Foreskin keratinocyte (primary cell): ENCODE measurements at places on chromosomes 12 and 14.

GRCh38 chr14:23442721-23443356 is 7.4 kb upstream of the MYH7 start:
- no peak for DNase-seq

DNA sequence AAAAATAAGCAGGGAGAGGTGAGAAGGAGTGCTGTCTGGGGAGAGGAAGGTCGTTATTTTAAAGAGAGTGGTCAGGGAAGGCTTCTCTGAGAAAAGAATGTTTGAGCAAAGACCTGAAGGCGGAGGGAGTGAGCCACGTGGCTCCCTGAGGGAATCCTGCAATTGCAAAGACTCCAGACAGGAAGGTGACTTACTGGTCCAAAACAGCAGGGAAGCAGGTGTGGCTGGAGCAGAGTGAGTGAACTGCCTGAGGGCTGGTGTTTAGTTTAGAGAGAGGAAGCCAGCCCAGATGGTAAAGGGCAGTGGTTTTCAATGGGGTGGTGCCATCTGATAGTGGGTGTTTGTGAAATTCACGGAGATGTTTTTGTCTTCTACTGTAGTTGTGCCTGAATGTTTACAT is 58.8 kb upstream of the LTA4H start:
- DNase-seq, result peak; percentile 65

- no peak for DNase-seq
These were observed 198.6 kb upstream of the CAND1 start for GRCh38 chr12:67070604-67071003.

- no peak for DNase-seq
These were observed 65.5 kb upstream of the SLCO1C1 start for GRCh38 chr12:20629414-20630156.

GRCh38 chr14:55758796-55759195 is 178.8 kb downstream of the KTN1 start:
- DNase-seq, result no peak

DNA sequence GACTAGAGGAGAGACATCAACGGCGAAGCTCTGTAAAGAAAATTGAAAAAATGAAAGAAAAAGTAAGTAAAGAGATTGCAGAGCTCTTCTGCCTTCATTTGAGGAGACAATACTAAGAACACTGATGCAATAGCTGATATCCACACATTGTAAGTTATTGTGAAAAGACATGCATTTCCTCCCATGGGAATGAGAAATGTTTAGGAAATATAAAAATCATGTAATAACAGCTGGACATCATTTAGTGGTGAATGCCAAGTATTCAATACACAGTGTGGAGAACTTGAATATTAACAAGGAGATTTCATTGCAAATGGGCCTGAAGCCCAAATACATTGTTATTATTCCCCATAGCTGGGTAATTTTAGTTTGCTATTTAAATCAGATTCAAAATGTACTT is 179.2 kb downstream of the KICS2 start:
- DNase-seq, result no peak

- peak; percentile 32 for DNase-seq
These were observed 3.6 kb upstream of the NINJ2 start for GRCh38 chr12:666766-667308.

DNA sequence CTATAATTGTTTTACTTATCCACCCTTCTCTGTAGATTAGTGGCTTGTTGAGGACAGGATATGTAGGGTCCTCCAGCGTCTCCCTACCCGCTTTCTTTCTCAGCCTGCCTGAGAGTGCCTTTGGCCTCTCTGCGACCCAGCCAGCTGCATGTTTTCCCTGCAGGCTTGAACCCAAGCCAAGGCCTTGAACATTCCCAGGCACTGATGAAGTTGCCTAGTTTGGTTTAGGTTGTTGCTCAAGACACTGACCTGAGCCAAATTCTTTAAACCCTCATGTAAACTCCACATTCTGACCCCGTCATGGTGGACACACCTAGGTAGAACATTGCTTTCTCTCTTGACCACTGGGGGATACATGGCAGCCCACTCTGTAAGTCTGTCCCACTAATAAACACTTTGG is 33.4 kb upstream of the TXNRD1 start:
- DNase-seq, result peak; percentile 42

- no peak for DNase-seq
These were observed 477.3 kb upstream of the FLRT2 start for GRCh38 chr14:85052646-85053045.

DNA sequence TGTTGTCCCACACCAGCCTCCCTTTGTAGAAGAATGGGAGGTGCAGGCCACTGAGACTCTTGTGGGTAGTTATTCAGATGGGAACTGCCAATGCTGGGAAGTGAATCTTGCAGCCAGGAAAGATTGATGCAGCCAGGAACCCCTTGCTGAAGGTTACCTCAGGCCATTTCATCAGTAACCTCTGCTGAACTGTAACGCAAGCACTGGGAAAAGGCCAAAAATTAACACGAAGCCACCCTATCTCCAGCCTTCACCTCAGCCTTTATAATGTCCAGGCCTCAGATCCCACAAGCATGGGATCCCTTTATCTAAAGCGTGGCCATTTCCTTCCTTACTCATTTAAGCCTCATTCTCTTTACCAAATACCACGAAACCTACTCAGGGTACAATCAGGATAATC is 211.1 kb downstream of the SPTSSA start:
- no peak for DNase-seq

- DNase-seq, result peak; percentile 6
These were observed 7.7 kb upstream of the TMEM132D start for GRCh38 chr12:129911428-129912049.

- DNase-seq, result no peak
These were observed 8.6 kb downstream of the TC2N start for GRCh38 chr14:91858536-91859275.

DNA sequence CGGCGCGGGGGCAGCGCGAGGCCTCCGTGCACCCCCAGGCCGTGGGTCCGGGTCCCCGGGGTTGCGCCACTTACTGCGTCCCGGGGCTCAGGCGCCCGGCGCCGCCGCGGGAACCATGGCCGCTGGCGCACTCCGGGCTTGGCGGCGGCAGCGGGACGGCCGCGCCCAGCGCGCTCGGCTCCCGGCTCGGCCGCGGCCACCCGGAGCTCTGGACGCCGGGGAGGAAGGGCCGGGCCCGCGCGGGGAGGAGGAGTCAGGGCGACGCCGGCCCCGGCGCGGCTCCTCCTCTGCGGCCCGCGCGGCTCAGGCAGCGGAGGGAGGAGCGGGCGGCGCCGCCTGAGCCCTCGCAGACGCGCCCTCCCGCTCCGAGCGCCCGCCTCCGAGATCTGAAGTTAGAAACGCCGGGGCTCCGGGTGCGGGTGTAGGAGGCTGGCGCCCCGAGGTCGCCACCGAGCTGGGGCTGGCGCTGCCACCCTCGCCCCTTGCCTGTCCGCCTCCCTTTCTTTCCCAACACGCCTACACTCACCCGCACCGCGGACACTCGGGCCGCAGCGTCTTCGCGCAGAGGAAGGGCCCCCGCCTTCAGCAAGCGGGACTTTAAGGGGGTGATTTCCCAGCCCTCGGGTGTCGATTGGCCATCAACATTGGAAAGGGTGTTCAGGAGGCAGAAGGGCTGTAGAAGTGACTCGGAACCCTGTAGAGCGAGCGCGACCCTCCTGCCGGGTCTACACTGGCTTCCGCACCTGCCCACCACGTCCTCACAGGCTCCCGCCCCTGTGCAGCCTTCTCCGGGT is at the start of gene NIN:
Gene NIN (minus strand): TSS at position 231 of the 794 bp plus-strand sequence. CDS start 9,106 bp downstream, outside the sequence.
- no peak for DNase-seq

GRCh38 chr12:125540580-125541204 is 475.5 kb downstream of the AACS start:
- DNase-seq, result no peak

DNA sequence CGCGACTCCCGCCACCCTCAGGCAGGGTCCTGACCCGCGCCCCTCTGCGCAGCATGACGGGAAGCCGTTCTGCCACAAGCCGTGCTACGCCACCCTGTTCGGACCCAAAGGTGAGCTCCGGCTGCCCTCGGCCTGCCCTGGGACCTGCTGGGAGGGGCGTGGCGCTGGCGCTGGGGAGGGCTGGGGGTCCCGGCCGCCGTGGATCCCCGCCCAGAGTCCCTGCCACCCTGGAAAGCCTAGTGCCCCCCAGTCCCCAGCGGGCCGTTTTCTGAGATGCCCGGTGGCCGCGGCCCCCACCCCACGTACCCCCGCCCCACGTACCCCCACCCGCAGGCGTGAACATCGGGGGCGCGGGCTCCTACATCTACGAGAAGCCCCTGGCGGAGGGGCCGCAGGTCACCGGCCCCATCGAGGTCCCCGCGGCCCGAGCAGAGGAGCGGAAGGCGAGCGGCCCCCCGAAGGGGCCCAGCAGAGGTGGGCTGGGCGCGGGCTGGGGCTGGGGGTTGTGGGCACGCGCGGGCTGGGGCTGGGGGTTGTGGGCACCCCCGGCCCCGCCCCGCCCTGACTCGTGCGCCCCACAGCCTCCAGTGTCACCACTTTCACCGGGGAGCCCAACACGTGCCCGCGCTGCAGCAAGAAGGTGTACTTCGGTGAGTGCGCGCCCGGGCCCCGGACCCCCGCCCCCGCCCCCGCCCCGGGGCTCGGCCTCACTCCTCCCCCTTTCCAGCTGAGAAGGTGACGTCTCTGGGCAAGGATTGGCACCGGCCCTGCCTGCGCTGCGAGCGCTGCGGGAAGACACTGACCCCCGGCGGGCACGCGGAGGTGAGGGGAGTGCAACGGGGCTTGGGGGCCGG is 4.0 kb downstream of the CRIP2 start:
- no peak for DNase-seq

DNA sequence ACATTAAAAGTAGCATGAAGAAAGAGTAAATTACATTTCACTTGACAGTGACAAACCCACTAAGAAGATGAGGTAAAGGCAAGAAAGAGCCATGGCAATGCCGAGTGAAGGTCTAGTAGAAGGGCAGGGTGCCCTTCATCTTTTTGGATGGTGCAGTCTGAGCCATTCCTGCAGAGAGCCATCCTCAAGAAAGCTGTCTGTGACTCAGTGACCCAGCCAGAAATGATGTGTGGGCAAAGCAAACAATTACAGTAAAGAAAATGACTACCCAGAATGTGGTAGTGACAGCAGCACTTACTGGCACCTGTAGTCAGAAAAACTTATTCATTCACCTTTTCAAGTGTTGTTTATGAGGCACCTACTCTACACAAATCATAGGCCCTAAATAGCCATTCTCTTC is 281.7 kb downstream of the DUSP6 start:
- no peak for DNase-seq

DNA sequence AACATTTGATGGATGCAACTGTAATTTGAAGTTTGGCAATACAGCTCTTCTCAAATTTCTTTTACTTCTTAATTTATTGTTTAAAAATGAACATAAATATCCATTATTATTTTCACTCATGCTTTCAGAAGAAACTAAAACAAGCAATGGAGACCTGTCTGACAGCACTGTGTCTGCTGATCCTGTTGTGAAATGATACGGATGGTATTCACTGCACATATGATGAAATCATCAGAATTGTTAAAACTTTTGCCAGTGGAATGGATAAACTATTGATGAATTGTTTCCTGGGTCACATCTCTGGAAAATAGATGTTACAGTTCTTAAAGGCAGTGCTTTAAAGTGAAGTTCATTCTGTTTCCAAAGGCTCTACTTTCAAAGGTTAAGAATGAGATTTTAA is 59.2 kb downstream of the WASHC4 start:
- no peak for DNase-seq

DNA sequence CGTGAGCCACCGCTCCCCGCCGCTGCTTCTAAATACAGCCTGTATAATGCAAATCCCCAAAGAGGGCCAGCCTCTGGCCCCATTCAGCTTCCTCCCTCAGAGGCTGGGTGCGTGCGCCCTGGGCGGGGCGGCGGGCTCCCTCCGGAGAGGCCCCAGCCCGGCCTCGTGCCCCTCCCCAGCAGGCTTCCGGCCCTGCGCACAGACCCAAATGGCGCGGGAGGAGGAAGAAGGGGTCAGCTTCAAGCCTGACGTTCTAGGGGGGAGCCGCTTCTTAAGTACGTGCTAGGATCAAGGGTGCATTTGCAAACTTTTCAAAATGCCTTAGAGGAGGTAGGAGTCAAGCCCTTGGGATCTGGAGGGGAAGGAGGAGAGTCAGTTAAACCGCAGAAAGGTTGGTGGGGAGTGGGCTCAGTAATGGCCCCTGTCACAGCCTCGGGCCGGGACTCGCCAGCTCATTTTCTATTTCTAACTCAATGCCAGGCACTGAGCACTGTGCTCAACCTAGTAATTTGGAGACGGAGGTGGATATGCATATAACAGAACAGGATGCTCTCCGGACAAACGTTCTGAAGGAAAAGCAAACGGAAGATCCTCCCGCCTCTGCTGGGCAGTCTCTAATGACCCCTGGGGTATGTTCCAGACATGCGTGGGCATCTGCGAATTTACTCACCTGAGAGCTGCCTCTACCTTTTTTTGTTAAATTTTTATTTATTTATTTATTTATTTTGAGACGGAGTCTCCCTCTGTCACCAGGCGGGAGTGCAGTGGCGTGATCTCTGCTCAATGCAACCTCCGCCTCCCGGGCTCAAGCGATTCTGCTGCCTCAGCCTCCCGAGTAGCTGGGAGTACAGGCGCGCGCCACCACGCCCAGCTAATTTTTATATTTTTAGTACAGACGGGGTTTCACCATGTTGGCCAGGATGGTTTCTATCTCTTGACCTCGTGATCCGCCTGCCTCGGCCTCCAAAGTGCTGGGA is 32.3 kb downstream of the NINJ2 start:
- no peak for DNase-seq

GRCh38 chr12:90287585-90287984 is 578.9 kb upstream of the ATP2B1 start:
- DNase-seq, result no peak

- no peak for DNase-seq
These were observed 90.9 kb downstream of the GALNT9 start for GRCh38 chr12:132238488-132238854.

DNA sequence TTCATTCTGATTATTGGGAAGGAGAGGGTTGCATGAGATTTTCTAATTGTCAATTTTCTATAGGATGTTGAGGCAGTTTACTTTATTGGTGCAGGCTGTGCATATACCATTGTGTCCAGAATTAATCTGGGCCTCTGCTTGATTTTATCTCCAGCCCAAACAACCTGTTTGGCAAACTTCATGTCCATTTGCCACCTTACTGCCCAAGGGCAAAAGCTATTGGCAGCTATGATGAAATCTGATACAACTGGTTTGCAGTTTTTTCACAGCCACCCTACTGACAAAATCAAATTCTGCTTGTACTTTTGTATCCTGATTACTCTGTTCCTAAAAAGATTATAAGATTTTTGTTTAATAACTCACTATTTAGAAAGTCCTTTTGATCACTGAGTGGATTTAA is 789.2 kb upstream of the FBXO33 start:
- DNase-seq, result no peak

DNA sequence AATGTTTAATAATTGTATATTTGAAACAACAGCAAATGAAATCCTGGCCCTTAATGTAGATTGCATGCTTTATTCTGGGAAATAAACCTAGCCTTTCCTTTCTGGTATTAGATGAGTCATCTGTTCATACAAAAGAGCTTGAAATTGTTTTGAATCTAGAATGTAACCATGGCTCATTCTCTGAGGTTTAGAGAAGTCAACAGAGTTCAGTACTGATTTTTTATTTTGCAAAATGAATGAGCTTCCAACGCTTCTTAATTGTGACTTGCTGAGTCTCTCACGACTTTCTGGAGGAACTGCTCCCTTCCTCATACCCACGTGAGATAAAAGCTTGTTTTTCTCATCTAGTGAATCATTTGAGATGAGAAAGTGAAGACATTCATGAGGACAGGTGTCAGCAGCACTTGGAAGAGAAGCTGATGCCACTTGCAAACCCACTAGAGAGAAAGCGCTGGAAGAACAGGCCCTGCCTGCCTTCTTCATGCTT is 509.6 kb downstream of the VRK1 start:
- no peak for DNase-seq

GRCh38 chr14:47833011-47833410 is 157.6 kb upstream of the MDGA2 start:
- DNase-seq, result no peak
